ENCODE measurements at places on chromosomes 5 and 9. TPM values are rescaled to one million over a fixed set of nuclear protein-coding genes. Genes with fewer than 3 reads are reported as not detected.

DNA sequence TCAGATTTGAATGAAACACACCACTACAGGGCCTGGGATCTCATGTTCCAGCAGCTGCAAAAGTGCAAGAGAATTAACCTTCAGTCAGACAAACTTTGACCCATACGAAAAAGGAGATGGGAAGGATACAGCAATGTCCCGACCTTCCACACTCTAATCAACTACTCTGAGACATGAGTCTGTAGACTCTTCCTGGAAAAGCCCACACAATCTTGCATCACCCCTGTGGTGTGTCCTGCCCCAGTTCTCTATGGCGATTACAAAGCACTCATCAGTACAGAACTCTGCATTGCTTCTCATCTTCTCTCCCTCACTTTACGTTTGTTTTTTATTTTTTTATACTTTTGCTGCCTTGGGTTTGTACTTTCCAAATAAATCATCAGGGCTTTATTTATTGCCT lies 241.0 kb upstream of the KIF2A start:
- no peak for DNase-seq

DNA sequence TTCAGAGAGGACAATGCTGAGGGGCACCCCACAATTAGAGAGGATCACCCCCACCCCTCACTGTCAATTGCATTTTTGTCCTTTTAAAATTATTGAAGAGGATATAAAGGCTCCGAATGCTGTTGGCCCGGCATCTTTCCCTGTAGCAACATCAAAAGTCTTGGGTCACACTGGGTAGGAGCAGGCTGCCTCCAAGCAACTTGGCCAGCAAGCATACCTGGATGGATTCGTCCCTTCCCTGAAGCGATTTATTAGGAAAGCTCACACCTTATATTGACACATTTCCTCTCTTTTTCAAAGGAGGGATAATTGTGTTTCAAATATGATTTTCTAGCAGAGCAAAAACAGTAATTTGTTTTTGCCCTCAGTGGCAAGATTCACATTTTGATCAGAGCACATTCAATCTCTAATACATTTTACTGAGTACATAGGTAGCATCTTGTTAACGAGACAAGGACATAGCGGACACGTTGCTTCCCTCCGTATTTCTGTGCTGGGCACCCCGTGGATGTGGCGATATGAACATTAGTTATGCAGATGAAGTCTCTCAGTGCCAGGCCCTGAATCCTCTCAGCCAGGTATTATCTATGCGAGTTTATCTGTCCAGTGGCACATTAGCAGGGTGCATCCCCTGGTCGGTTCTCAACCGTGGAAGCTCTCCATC lies 321.5 kb downstream of the NTRK2 start:
- no peak for DNase-seq

DNA sequence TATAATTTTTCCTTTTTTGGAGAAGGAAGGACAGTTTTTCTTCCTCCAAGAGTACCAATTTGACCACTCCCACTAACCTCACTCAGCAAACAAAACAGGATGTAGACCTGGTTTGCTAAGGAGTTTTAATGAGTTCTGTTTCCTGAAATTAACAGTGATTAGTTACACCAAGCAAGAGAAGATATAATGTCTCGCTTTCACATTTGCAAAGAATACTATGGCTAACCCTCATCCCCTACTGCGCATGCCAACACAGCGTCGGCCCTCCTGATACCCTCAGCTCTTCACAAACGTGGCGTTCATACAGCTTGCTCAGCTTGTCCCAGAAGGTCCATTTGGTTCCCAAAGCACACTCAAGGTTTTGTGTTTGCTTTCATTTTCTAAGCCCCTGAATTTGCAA lies 41.9 kb upstream of the IPPK start:
- no peak for DNase-seq

DNA sequence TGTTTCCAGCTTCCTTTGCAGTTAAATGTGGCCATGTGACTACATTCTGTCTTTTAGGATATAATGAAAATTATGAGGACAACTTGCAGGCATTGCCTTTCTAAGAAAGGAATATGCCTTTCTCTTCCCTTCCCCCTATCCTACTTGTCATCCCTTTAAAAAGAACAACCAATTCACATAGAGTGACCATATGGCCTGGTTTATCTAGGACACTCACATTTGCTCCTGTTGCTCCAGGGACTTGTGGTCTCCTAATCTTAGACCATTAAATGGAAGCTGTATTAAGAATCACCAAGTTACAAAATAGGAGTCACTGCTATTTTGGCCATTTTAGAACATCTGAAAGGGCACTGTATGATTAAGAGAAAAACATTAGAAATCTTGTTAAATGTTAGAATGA lies 520.3 kb downstream of the DTWD2 start:
- DNase-seq: no peak

DNA sequence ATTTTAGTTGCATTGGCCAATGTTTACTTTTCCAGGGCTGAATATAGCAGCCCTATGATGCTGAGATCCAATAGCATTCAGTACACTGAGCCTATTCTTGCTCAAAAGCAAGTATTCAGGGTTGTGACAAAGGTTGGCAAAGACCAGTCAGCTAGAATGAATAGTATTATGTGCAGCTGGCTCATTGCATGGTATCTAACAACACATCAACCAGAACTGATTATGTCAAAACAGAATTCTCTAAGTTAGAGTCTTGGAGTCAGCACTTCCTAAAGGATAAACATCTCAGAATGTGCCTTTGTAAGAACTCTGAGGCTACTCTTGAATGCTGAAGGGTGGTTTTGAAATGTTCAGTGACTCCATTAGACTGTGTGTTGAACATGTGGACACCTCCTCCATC lies 774.5 kb upstream of the RGMB start:
- DNase-seq: no peak

- DNase-seq: no peak
Measured at GRCh38 chr5:56567278-56567677, 248.1 kb upstream of the MAP3K1 start.

- no peak for DNase-seq
Measured at GRCh38 chr9:9771314-9771713, 841.5 kb downstream of the PTPRD start.

DNA sequence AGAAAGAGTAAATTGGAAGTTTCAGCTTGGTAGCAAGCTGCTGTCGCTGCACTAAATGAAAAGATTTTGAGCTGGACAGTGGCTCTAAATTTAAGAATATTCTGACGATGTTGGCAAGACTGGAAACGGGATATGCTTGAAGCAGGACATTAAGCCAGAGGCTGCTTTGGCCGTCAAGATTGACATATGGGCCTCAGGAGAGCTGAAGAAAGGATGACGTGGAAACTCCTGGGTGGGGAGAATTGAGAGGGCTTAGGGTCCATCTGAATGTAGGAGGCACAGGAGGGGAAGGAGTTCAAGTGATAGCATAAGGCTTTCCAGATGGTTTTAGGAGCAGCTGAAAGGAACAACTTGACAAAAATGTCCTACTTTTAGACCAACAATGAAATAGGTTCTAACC lies 108.9 kb downstream of the PAPPA start:
- DNase-seq: no peak

DNA sequence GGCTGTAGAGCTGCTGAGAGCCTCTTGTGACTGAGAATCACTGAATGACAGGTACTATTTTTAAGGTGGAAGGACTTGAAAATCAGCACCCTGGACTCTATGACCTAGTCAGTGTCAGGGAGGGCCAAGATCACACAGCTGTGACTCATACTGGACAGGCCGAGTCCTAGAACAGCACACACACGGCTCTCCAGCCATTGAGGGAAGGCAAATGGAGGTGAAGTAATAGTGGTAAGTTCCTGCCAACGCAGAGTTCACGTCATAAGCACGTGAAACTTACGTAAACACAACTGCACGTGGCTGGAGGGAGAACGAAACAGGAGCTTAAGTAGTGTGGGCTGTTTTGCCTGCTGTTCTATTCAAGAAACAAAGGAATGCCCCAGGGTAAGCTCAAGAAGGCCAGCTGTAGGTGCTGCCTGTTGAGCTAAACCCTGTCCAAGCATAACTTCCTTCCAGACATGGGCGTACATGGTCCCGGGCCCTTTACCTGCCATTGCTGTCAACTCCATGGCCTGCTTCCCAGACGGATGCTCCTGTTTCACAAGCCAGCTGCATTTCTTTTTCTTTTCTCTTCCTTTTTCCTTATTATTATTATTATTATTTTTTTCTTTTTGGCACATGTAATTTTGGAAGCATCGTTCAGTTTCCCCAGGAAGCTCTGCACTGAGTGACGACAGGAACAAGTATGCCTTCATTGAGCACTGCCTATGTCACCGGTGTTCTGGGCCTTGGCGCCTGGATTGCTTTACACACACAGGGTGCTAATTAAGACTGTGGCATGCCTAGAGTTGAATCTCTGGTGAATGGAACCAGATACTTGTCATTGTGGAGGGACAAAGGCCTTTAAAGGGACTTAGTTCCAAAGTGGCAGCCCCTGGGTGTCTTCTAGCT lies 10.2 kb upstream of the LCP2 start:
- no peak for DNase-seq

GRCh38 chr5:164721656-164722055 lies 1216.2 kb downstream of the MAT2B start:
- no peak for DNase-seq

GRCh38 chr5:141574122-141574510 lies 44.7 kb downstream of the DIAPH1 start:
- no peak for DNase-seq

GRCh38 chr5:91499943-91500531 lies 116.9 kb upstream of the ARRDC3 start:
- DNase-seq: no peak

- no peak for DNase-seq
Measured at GRCh38 chr9:129416821-129417539, 203.9 kb downstream of the C9orf50 start.

- DNase-seq: no peak
Measured at GRCh38 chr5:4216142-4216541, 620.5 kb downstream of the IRX1 start.

GRCh38 chr9:137582286-137582860 lies 3.6 kb upstream of the DPH7 start:
- DNase-seq: no peak

- DNase-seq: peak; percentile 86
Measured at GRCh38 chr9:133768859-133769510, 30.8 kb upstream of the SARDH start.

DNA sequence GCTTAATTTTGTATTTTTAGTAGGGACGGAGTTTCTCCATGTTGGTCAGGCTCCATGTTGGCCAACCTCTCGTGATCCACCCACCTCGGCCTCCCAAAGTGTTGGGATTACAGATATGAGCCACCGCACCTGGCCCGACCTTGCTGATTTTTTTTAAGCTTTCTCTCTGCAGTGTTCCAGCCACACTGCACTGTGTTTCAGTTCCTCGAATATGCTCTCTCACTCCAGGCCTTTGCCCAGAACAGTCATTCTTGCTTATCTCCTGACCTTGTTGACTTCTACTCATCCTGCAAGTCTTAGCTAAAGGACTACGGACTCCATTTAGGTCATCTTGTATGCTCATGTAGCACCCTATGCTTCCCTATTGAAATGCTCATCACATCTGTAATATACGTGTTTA lies 3.3 kb downstream of the SNAPC3 start:
- DNase-seq: no peak

GRCh38 chr5:3634061-3634460 lies 38.4 kb downstream of the IRX1 start:
- DNase-seq: no peak

DNA sequence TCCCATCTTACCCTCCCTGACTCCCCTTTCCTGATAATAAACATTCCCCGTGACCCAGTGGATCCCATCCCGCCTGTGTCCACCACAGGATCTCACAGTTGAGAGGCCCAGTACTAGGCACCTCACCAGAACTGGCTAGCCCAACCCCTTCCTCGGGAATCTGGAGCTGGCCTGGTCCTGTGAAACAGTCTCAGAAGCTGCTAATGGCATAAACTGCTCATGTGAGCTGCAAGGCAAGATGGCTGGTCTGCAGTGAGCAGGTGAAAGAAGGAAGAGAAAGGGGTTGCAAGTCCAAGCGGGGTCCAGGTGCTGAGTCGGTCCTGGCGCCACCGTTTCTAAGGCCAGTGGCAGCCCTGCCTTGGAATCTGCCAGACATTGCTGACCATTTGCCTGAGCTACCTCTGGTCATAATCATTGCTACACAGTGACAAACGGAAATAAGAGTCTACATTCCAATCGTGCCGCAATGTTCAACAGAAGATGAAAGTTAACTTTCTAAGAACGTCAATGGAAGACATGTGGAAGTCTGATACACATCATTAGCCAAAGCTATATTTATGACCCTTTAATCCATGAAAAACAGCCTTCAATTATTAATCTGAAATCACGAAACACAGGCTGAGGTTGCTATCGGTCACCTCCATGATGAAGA lies 33.7 kb downstream of the DNAH5 start:
- DNase-seq: no peak

GRCh38 chr5:97363577-97363976 lies 180.5 kb upstream of the RIOK2 start:
- no peak for DNase-seq

- DNase-seq: no peak
Measured at GRCh38 chr9:16732546-16732945, 137.9 kb downstream of the BNC2 start.

DNA sequence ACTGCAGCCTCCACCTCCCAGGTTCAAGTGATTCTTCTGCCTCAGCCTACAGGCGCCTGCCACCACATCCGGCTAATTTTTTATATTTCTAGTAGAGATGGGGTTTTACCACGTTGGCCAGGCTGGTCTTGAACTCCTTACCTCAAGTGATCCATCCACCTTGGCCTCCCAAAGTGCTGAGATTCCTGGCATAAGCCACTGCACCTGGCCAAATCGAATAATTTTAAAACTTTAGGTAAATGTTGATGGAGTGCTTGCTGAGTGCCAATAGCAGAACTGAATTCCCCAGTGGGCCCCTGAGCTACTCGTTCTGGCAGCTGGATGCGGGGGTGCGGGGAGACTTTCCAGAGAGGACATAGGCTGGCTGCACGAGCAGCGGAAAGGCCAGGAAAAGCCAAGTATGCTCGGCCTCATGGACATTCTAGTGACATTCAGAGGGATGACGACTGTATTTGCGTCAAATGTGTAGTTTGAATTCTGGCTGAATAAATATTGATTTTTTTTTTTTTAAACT lies 16.8 kb downstream of the TRAF2 start:
- no peak for DNase-seq

The GPR151 gene
- total RNA-seq: not detected

The CSF1R gene
- 0.62 TPM for total RNA-seq

The TAF11L5 gene
- not detected for total RNA-seq

The ALDH1A1 gene
- not detected for total RNA-seq

The ARHGEF39 gene
- total RNA-seq: 0.85 TPM

The TAF11L10 gene
- not detected for total RNA-seq

The CSNK1A1 gene
- total RNA-seq: 227 TPM

The NINJ1 gene
- 35.4 TPM for total RNA-seq

The COL5A1 gene
- 2,410 TPM for total RNA-seq

The EDIL3 gene
- 604 TPM for total RNA-seq
